ENCODE measurements at places on chromosomes 5 and 9. TPM values are rescaled to one million over a fixed set of nuclear protein-coding genes. Genes with fewer than 3 reads are reported as not detected.

GRCh38 chr5:74576941-74577456 lies 63.5 kb downstream of the ENC1 start:
- DNase-seq = peak; percentile 86

DNA sequence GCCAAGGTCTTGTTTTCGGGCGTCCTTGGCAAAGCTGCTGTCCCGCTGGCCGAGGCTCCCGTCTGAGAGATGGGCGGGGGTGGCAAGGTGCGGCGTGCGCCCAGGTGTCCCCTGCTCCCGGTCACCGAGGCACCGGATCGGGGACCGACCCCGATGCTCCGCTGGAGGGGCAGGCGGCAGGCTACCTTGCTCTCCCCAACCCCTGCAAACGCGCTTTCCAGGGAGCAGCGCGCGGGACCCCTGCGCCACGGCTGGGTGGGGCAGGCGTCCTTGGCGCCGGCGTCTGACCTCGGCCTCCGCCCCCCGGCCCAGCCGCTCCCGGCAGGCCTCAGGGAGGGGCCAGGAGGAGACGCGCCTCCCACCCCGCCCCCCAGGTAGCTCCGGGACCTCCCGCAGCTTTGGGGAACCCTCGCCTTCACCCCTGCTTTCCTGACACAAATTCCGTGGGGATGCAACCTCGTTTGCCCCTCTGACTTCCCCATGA lies 551 bp downstream of the N4BP3 start:
- no peak for DNase-seq

GRCh38 chr5:165057145-165057544 lies 1551.7 kb downstream of the MAT2B start:
- DNase-seq = no peak

DNA sequence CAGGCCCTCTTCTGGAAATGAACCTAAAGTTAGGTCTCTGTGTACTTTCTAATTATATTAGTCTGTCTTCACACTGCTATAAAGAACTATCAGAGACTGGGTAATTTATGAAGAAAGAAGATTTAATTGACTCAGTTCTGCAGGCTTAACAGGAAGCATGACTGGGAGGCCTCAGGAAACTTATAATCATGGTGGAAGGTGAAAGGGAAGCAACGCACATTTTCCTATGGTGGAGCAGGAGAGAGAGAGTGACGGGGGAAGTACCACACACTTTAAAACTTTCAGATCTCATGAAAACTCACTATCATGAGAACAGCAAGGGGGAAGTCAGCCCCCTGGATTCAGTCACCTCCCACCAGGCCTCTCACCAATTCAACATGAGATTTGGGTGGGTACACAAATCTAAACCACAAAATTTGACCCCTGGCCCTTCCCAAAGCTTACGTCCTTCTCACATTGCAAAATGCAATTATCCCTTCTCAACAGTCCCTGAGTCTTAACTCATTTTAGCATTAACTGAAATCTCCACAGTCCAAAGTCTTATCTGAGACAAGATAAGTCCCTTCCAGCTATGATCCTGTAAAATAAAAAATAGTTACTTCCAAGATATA lies 40.7 kb downstream of the TRIP13 start:
- DNase-seq = peak; percentile 33

GRCh38 chr5:60350794-60351193 lies 349.2 kb downstream of the DEPDC1B start:
- DNase-seq = no peak

GRCh38 chr9:77851882-77852595 lies 179.6 kb downstream of the GNAQ start:
- DNase-seq = no peak

DNA sequence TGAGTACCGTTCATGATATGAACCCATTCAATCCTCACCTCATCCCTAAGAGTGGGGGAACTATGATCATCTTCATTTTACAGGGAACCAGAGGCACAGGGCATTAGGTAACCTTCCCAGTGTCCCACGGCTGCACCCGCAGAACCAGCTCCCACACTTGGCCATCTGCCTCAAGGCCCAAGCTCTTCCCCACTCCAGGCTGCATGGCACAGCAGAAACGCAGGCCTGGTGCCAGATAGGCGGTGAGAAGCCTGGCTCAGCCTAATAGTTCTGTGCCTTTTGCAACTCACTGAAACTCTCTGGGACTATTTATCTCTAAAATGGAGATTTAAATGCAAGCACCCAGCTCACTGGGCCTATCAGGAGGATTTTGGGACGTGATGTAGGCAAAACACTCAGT lies 90.8 kb upstream of the ZNF618 start:
- DNase-seq = no peak

DNA sequence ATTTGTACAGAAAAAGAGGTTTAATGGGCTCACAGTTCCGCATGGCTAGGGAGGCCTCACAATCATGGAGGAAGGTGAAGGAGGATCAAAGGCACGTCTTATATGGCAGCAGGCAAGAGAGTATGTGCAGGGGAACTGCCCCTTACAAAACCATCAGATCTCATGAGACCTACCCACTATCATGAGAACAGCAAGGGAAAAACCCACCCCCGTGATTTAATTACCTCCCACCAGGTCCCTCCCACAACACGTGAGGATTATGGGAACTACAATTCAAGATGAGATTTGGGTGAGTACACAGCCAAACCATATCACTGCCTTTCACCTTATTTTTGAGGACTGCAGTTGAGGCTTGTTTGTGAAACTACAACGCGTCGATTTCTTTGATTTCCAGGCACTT lies 20.9 kb upstream of the NEUROG1 start:
- DNase-seq = no peak

DNA sequence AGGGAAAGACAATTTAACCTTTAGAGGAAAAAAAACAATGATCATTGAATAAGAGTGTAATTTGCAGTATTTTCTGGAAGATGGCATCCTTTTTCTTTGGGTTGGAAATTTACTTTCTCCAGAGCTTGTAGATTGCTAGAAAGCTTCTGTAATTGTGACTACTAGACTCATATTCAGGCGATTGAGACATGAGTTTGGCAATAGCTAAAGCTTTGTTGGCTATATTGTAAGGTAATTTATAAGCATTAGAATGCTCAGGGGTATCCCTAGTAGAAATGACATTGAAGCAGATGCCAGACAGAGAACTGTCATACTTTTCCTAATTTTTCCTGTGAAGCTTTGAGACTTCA lies 115.3 kb downstream of the UNC13B start:
- no peak for DNase-seq

GRCh38 chr9:134725605-134725940 lies 84.0 kb downstream of the COL5A1 start:
- DNase-seq = no peak

DNA sequence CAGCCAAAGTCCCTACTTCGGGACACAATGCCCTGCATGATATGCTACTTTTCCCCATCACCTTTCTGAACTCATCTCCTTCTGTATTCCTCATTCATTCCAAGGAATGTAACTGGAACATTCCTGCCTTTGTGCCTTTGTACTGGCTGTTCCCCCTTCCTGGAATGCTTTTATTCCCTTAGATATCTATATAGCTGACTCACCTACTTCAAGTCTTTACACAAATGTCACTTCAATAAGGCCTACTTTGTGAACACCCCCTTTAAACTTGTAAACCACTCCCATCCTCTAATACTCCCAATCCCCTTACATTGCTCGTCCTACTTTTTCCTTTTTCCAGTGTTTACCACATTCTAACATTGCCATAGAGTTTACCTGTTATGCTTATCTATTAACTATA lies 2.4 kb downstream of the NOL6 start:
- DNase-seq = no peak

DNA sequence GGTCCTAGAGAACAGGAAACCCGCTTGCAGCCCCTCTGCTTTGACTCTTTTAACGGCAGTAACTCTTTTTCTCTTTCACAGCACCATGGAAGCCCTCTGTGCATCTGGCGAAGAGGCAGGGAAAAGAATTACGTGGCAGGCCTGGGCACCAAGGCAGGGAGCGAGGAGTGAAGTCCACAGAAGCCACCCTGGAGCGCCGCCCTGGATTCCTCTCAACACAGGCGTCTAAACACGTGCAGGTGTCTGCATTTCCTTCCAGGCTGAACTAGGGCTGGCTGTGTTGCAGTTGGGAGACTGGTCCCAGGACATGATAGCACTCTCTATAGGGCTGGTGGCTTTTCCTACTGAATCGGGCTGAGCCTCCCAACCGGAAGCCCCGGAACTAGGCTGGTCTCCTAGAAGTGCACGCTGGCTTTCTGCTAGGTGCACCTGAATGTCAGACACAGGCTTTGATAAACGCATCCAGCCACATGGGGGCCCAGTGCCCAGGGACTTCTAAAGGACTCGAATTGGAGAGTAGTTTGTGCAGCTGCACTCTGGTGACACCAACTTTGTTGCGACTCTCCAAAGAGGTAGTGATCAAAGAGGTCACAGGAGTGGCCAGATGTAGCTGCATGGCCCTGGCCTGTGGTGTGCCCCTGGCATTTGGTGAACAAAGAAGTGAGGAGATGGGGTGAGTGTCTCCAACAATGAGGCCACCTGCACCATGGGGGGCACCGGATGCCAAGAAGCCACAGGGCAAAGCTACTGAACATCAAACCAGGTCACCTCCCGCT lies 54.5 kb downstream of the AK8 start:
- DNase-seq = no peak

DNA sequence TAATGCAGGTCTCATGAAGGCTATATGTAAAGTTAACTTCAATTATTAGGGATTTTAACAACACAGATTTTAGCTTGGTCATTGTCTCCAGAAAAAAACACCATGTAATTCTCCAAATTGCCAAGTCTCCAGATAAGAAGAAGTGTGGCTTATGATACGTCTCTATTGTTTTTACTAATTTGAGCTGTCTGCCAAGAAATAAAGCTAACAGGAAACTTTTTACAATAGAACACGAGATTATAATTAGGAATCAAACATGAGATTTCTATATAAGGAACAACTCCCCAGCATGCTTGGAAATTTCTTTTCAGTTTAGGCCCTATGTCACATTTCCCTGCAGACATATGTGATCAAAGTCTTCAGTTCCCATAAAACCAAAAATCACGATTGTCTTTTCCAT lies 142.7 kb downstream of the MCTP1 start:
- peak; percentile 8 for DNase-seq

- no peak for DNase-seq
Observed at GRCh38 chr5:39448506-39449128, 23.8 kb upstream of the DAB2 start.

GRCh38 chr5:75368391-75368790 lies 31.4 kb downstream of the HMGCR start:
- peak; percentile 82 for DNase-seq

DNA sequence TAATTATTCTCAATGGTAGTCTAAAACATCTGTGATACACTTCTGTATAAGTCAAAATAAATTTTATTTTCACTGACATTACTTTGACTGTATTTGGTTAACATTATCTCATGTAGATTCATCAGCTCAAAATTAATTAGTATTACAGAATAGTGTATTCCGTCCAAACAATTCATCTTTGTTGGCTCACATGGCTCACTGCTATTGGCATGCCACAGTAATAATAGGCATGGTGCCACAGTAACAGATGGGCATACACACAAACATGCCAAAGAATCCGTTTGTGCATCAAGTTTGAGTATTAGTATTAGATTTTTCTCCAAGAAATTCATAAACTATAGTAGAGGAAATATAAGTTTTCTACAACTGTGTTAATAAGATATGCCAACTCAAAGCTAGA lies 14.2 kb downstream of the AP3B1 start:
- DNase-seq = no peak

DNA sequence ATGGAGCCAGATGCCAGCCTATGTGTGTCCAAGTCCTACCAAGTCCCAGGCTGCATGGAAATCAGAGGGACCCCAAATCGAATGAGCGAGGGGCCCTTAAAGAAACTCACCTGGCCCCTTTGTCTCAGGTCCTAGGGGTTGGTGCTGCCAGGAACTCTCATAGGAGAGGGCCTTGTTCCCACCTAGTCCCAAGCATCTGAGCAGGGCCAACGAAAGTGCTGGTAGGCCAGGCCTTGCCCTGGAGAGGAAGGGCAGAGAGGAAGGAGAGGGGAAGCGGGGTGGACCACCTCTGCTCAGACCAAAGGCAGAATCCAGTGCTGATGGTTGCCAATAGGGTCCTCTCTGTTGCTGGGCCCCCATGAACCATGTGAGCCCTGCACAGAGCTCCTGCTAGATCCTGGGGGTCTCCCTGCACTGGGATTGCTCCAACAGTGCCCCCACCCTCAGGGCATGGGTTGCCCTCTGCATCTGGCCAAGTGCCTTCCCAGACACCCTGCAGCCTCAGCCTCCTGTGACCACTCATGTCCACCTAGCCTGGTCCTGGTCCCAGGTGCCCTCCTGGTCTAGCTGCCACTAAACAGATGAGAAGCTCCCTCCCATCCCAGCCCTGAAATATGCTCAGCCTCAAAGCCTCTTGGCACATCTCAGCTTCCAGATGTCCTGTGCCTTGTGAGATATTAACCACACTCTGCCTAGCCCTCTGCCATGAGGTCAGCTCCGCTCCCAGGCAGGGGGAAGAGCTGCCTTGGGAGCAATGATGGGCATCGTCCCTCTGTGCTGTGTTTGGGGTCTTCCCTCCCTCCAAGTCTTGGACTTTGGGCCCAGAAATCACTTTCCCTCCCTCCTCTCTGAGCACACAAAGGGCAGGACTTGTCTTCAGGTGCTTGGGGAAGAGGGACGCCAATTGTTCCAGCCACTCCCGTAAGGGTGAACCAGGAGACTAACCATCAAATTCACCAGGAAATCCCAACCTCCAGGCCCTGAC lies 109.6 kb downstream of the ADAMTS2 start:
- no peak for DNase-seq

GRCh38 chr9:114775981-114776380 lies 29.9 kb downstream of the TNFSF15 start:
- no peak for DNase-seq

GRCh38 chr5:14635656-14636055 lies 28.9 kb upstream of the OTULIN start:
- DNase-seq = no peak

- DNase-seq = peak; percentile 65
Observed at GRCh38 chr5:131749138-131749537, 47.7 kb downstream of the FNIP1 start.

DNA sequence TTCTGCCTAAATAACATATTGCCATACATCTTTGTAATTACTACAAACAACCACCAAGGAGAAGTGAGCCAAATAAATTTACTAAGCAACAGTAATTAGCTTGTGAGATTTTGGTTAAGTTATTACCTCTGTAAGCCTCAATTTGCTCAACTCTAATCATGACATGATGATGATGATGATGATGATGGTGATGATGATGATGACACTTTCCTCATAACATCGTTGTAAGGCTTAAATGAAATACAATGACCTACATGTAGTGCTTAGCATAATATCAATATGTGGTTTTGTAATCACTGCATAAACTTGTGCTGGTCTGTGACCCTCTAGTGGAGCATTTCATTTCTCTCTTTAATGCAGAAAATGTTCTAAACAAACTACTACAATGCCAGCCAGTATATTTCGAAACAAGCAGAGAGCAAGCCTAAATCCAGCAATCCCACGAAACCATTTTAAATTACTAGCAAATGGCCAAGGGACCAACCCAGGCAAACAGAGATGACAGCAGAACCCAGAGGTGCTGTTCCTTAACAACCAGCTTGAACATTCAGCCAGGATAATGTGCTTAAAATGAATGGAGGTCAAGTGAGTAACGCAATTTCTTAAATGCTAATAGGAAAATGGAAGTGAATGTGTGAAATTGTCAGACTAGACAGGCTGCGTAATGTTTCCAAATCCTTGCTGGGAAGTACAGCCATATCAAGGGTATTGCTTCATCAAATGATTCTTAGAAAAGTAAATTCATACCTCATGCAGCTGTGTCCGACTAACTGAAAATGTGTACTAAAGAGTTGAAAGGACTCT lies 281.9 kb upstream of the PUM3 start:
- DNase-seq = no peak

MARCHF11 gene
- not detected for total RNA-seq

MEIKIN gene
- total RNA-seq = not detected

DRD1 gene
- total RNA-seq = not detected

PAIP2 gene
- total RNA-seq = 66.0 TPM

CDX1 gene
- not detected for total RNA-seq

EPB41L4A gene
- 49.6 TPM for total RNA-seq

ZFP2 gene
- 0.79 TPM for total RNA-seq

SLCO6A1 gene
- not detected for total RNA-seq

Data from lung microvascular endothelial cell (primary cell).